ENCODE measurements at places on chromosomes 3 and 15.
A peak's percentile ranks its signal among the peaks of the same experiment; 100 is the strongest.

DNA sequence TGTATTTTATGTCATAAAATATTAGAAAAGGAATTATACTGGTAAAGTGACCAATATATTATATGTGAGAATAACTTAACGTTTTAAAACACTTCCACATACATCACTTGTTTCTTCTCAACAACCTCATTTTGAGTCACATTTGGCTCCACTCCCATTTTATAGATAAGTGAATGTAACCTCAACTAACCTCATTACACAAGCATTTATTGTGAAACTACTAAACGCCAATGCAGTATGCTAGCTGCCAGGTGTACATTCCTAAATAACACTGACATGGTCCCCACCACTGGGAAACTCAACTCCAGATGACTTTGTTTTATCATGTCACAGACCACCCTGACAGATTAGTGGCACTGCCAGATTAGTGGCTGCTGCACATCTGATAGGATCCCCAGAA is 249.7 kb upstream of the CNTN4 start:
- DNase-seq: no peak

DNA sequence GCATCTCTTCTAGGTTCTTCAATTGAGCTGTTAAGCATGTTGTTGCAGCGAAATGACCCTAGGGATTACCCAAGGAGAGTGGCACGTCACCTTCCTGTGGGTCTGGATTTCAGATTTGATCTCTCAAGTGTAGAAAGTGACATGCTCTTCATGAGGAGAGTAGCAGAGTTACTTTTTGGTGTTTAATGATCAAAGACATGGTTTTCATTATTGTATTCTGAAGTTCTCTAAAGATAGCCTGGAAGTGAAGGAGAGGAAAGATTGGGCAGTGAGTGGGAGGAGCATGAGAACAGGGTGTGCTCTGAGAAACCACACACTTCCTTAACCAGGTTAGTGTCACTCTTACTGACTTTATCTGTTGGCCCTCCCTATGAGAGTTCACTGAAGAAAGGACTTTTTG is 153.6 kb downstream of the AKAP13 start:
- DNase-seq: peak; percentile 54

GRCh38 chr3:161305095-161305991 is 66.0 kb downstream of the SPTSSB start:
- DNase-seq: peak; percentile 53

GRCh38 chr3:140572334-140572733 is 105.5 kb upstream of the TRIM42 start:
- DNase-seq: no peak

DNA sequence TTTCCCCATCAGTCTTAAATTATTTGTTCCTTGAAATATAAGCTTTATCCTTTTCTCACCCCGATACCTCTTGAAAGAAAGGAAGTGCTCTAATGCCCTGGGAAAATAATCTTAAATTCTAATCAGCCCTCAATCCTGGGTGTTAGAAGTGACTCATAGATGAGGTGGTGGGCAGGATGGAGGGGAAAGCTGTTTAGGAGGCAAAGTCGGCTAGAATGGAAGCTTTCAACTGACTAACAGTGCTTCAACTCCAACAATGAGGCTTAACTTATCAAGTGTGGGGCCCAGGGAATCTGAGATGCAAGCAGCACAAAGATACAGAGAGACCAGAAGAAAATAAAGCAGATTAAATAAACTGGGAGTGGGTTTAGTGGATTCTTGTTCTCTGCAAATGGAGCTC is 175.8 kb downstream of the EPHB1 start:
- no peak for DNase-seq

DNA sequence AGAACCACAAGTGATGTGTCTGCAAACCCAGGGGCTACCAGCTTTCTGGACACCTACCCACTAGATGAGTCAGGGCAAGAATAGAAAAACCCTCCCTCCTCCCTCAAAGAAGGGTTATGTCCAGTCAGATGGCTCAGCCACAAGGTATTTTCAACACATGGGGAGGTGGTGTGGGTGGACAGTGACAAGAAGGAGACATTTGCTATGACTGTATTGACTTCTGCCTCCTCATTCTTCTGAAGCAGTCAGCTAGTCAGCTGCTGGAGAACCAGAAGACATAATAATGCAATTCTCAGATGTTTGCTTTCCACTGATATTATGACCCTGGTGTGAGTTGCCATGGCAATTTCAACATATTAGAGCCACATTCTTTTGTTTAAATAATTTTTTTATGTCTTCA is 66.7 kb upstream of the GOLGA8B start:
- DNase-seq: peak; percentile 69

GRCh38 chr3:151814588-151814987 is 672 bp downstream of the AADAC start:
- DNase-seq: no peak

DNA sequence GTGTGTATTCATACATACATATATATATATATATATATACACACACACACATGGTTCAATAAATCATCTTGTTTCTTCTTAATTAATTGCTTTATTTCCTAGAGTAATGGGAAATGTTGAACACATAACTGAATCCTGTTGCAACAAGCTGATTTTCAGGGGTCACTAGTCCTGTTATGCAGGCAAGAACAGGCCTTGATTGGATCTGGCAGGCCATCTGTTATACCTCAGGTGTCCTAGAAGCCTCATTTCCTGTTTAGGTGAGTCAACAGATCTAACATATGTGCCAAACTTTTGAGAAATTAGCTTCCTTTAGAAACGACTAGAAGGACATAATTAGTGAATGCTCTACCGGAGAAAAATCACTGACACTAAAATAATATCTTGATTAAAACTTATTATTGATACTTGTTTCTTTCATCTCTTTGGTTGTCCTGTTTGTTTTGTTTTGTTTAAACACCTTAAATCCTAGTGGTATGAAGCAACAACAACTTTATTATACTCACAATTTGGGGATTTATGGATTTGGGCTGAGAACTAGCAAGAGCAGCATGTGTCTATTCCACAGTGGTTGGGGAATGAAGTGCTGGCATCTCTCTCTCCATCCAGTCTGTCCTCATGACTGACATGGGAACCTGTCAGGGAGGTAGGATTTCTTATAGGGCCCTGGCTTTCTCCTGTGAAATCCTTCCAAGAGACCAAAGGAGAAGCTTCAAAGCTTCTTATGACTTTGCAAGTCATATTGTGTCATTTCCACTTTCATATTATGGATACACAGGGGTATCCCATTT is 552.6 kb downstream of the NSUN3 start:
- DNase-seq: no peak

GRCh38 chr3:181464033-181464694 is 247.6 kb upstream of the SOX2 start:
- DNase-seq: no peak

- DNase-seq: peak; percentile 61
Observed at GRCh38 chr15:52523647-52524046, 5.0 kb downstream of the MYO5A start.

DNA sequence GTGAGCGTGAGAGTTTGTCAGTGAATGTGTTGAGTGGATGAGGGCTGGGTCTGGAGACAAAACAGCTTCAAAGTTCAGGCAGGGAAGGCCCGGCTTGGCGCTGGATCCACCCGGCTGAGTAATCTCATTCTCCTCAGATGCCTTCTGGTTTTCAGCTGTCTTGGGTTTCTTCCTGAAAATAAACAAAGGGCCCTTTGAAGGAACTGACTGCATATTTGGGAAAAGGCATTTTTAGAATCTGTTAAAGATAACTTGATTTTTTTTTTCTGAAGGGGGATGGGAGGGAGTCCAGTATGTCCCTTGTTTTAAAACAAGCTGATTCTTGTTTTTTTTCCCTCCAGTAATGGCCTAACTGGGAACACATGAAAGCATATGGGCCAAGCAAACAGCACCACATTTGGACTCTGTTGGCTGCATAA is 86.4 kb downstream of the TIGIT start:
- DNase-seq: no peak

- no peak for DNase-seq
Observed at GRCh38 chr3:57971975-57972374, 36.2 kb upstream of the FLNB start.

- peak; percentile 55 for DNase-seq
Observed at GRCh38 chr3:134312072-134312872, 61.6 kb upstream of the RYK start.

GRCh38 chr15:57422113-57422754 is 45.9 kb downstream of the CGNL1 start:
- DNase-seq: no peak

GRCh38 chr15:29713784-29714183 is 108.5 kb downstream of the TJP1 start:
- no peak for DNase-seq

- no peak for DNase-seq
Observed at GRCh38 chr3:85662462-85662861, 703.7 kb downstream of the CADM2 start.

- DNase-seq: no peak
Observed at GRCh38 chr3:64686446-64686908, 1.3 kb downstream of the ADAMTS9 start.

DNA sequence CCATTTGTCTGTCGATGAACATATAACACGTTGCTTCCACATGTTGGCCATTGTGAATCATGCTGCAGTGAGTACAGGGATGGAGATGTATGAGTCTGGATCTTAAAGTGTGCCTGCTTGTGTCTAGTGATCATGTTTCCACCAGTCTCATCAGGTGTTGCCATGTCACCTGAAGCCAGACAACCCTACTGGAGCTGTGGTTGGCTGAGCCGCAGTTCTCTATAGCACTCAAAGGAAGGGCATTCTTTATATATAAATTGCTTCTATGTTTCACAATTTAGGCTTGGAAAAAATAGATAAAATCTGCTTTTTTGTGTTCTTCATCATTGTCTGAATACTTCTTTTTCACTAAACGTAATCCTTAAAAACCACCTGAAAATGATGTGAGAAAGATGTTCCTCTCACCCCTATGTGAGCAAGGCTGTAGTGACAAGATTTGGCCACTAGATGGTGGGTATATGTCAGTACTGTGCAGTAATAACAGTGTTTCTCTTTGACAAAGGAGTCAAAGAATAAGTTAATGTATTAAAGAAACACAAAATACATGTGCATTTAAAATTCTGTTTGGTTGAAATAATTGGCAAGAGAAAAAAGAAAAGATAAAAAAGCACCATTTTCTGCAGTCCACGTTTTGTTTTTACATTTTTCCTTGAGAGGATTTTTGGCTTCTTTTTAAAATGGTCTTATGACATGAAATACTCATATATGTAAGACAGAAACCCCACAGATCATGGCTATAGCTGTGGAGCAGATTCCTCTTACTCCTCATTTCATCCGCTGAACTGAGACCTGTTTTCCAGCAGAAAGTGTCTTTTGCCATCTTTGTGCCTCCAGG is 394.5 kb upstream of the DPPA4 start:
- no peak for DNase-seq

DNA sequence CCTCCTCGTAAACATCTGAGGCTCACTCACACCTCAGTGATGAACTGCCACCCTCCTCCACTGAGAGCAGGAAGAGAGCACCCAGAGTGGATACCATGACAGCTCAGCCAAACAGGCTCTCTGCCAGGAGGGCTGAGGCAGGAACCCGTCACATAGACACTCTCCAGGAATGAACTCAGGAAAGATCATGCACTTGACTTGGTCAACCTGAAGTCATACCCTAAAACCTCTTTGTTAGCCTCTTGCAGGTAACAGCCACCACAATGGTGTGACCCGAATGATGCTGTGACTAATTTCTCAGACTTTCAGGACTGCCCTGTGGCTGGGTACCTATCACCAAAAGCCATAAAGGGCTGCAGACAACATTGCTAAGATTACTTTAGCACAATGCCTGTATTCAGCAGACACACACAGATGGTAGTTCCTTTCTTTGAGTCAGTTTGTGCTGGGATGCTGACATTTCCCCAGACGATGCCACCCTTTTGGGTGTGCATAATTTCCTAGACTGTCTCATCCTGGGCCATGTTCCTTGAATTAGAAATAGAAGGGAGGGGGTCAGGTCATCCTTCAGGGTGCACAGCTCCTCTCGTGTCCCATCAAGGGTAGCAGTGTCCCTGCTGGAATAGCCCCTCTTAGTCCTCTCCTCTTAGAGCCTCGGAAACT is 30.3 kb downstream of the CX3CR1 start:
- no peak for DNase-seq

GRCh38 chr3:57889807-57890206 is 118.4 kb upstream of the FLNB start:
- no peak for DNase-seq

- no peak for DNase-seq
Observed at GRCh38 chr3:197076415-197076814, 46.8 kb upstream of the MELTF start.

DNA sequence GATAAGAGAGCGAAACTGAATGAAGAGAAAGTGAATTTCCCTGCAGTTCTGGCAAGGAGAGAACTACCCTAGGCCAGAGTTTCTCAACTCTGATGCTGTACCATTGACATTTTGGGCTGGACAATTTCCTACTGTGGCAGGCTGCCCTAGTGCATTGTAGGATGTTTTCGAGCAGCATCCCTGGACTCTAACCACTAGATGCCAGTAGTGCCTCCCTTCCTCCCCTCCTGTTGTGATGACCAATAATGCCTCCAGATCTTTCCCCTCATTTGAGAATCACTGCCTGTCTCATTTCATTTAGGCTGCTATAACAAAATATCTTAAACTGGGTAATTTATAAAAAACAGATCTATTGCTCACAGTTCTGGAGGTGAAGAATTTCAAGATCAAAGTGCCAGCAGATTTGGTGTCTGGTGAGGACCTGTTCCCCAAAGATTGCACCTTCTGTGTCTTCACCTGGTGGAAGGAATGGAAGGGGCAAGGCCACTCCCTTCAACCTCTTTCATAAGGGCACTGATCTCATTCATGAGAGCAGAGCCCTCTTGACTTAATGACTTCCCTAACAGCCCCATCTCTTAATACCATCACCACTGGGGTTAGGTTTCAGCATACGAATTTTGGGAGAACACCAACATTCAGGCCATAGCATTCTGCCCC is 188.9 kb upstream of the MEIS2 start:
- no peak for DNase-seq

Data from inflammatory macrophage treated with lipopolysaccharide for 1 hour (primary cell).